ENCODE measurements at places on chromosomes 7 and 10.

GRCh38 chr7:67022511-67022910, 25.9 kb downstream of the TYW1 start:
- no peak for DNase-seq

DNA sequence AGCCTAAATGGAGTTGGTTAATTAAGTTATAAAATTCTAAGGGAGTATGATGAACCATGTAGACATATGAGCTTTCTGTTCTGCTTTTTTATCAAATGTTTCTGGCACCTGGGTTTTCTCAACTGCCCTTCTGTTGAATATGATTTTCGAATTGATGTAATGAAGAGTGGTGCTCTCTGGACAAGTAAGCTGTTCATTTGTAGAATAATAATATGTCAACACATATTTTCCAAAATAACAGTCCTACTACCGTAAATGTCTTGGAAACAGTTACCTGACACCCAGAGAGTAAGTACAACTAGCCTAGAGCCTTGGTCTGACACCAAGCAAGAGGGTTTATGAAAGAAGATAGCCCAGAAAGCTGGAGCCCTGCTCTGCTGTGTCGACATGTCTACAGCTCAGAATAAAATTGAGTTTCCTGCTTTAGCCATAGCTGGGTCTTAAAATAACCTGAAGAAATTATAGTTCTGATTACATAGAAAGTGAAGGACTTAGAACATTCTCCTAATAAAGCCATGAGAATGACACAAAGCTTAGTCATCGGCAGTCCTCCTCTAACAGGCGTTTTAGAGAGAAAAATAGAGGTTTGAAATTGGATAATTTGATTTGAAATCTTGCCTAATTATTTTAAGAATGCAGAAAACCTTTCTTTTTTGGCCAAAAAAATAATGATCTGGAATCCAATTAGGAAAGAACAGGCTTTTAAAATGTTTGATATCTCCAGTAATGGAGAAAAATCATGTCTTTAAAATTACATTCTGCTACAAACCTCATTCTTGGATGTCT, 25.1 kb downstream of the HDAC9 start:
- no peak for DNase-seq

- DNase-seq = no peak
These were observed 21.1 kb upstream of the CFAP46 start for GRCh38 chr10:132963430-132963960.

- DNase-seq = no peak
These were observed 135.7 kb downstream of the SDK1 start for GRCh38 chr7:3436746-3437145.

DNA sequence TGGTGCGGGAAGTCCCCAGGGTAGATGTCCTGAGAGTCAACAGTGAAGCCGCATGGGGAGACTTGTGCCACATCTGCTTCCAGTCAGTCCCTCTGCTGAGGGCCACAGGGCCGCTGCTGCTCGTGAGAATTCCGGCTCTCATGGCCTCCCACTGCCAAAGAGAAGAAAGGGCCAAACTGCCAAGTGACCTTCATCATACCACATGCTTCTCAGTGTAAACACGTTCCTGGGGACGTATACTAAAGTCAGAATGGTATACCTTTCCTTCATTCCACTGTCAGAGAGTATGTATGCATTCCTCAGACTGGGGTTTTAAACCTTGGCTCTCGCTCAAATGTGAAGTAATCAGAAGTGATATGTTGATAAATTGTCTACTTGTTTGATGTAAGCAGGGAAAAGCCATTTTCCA, 52.8 kb upstream of the SEC61G start:
- DNase-seq = no peak

GRCh38 chr10:113735913-113736312, 15.6 kb upstream of the PLEKHS1 start:
- DNase-seq = no peak

DNA sequence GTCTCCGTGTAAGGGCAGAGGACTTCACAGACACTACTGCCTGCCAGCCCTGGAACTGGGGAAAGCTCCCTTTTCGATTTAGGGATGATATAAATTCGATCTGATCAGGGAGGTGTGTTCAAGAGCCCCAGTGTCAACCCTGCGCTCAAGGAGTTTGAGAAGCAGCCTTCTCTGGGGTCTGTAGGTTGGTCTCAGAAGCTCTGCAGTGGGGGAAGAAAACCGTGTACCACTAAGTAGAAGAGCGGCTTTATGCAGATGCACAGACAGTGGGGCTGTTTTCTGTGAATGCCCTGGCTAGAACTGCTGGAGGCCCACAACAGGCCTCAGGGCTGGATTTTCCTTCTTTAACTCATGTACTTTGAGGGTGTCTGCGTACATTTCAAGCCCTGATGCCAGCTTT, 6.3 kb upstream of the TBX20 start:
- DNase-seq = no peak

- no peak for DNase-seq
These were observed 225.8 kb upstream of the CELF2 start for GRCh38 chr10:10791869-10792268.

DNA sequence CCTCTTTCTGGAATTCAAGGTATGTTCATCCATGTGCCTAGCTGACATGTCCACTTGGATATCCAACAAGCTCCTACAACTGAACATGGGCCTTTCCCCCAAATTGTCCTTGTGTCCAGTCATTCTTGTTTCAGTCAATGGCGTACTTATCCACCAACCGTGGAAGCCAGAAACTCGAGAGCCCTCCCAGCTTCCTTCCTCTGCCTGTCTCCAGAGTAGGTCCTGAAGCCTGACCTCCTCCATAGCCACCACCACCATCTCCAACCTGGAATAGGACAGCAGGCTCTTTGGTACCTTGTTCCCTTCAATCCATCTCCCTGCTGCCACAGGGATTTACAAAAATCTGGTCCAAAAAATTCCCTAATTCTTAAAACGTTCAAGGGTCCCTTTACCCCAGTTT, 305.1 kb downstream of the RPS24 start:
- no peak for DNase-seq

- DNase-seq = no peak
These were observed 14.9 kb downstream of the PFKFB3 start for GRCh38 chr10:6217611-6218010.

- DNase-seq = no peak
These were observed 24.0 kb downstream of the SLC25A13 start for GRCh38 chr7:96297876-96298275.

- no peak for DNase-seq
These were observed 1.9 kb downstream of the VGF start for GRCh38 chr7:101163279-101164070.

DNA sequence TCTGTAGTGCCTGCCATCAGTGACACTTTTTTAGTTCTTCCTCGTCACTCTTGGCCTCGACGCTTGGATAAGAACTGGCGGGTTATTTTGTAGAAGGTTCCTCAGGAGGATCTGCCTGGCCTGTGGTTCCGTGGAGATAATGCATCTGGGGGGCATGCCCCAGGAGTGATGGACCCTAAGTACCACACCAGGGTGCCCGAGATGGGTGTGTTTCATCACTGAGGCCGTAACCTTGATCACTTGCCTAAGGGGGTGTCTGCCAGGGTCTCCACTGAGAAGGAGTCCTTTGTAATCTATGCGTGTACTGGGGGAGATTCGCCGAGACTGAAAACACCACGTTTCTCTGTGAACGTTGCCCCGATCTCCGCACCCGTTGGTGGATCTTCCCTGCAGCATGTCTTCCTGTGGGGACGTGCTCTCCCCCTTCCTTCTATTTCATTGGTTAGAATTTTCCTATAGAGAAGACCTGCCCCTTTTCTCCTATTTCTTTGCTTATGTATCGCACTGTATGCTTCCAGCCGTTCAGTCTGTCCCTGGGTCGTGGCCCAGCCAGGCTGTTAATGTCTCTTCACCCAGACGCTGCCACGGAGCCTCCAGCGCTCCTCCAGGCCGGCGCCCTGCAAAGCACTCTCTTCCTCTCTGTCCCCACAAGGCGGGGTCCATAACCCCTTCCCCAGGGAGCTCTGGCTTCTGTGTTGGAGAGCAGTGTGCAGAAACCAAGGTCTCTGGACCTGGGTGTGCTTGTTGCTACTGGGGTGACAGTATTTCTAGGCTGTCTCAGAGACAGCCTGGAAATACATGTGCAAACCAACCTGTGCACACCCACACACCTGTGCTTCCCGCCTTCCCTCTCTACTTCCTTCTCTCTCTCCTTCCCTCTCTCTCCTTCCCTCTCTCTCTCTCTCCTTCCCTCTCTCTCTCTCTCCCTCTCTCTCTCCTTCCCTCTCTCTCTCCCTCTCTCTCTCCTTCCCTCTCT, 14.4 kb upstream of the DPYSL4 start:
- DNase-seq = no peak

DNA sequence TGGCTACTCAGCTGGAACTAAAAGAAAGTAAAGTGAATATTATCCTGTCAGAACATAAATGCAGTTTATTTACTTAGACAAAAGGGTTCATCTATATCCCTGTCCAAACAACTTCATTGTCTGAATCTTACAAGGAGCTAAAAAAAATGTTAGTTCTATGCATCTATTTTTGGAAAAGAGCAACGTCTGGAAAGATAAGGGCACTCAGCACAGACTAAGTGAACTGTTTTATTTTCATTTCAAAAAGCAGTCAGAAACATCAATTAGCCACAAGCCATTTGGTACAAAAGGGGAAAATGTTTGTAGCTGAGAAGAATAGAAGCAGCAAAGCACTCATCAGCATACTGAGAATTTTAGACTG, 245.5 kb downstream of the FOXP2 start:
- DNase-seq = no peak

GRCh38 chr7:129366-130221, 62.8 kb upstream of the FAM20C start:
- DNase-seq = no peak

DNA sequence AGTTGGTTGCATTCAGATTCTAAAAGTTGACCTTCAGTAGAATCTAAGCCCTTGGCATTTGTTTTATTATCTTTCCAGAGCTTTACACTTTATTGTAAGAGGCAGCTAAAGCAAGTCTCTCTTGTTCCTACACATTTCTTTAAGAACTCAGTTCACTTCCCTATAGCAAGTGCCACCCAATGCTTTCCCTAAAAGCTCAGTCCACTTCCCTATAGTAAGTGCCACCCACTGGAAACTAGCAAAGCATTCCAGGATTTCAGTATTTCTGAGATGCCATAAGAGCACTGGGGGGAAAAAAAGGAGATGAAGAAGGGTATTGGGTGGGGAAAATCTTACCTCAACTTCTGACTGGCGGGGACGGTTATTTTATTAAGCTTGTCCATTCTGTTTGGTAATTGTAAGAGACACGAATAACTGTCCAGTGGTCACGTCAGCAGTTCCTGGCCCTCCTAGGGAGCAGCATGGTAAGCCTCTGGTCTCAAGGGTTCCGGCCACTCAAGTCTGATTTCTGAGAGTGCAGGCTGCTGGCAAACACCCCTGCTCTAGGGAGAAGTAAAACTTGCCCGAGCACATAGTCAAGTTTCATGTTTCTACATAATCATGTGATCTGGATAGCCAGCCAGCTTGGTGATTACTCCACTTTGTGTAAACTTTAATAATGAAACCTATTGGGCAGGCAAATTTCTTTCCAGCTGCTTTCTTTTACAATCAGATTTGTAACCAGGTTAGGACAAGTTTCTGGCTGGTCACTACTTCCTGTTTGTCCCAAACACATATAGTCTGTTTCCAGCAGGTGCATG, at the start of gene BLNK:
Gene BLNK (minus strand): TSS at position 554 of the 800 bp plus-strand sequence. CDS start 171 bp downstream, at position 383.
- no peak for DNase-seq

GRCh38 chr10:103204353-103205255, 11.5 kb upstream of the NT5C2 start:
- DNase-seq = no peak

- no peak for DNase-seq
These were observed 8.8 kb downstream of the TSPAN15 start for GRCh38 chr10:69459893-69460575.

DNA sequence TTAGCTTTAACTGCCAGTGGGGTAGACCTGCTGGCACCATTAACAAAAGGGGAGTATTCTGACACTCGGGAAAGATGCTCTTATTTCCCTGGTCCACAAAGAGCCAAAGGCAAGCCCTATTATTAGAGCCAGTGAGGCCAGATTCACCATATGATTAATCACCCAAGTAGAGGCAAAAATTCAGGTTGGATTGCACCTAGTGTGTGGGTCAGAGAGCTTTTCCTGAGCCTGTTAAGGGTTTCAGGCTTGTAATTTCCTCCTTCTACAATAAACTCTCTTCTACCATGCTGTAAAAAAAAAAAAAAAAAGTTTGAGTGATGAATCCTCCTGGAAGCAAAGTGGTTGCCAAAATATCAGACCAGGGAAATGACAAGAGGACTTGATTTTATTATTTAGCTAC, 163.5 kb downstream of the MBL2 start:
- DNase-seq = no peak

DNA sequence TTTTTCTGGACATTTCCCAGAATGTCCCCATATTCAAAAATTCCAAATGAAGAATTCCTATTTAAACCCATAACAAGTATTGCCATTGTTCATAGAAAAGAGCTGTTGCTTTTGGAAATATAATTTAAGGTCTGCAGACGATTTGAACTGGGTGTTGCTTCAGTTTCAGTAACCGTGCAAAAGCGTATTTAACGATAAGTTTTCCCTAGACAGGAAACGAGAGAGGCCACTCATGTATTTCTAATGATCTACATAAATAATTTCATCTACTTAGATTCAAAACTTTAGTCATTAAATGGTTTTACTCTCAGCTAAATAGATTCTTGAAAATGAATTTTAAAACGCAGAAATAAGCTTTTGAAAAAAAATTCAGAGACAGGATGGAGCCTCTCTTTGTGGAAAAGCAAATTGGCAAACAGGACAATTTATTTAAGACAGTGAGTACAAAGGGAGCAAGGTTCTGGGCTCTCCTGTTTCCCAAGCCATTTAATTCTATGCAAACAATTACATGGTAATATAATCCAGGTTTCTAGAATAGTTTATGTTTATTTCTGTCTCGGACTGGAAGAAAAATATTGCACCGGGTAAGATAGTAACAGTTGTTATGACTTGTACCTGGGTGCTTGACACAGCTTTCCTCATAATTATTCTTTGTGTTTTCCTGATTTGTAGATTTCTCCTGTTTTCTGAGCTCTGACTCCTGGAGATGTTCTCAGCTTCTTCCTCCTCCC, 263.0 kb downstream of the BAMBI start:
- DNase-seq = no peak

DNA sequence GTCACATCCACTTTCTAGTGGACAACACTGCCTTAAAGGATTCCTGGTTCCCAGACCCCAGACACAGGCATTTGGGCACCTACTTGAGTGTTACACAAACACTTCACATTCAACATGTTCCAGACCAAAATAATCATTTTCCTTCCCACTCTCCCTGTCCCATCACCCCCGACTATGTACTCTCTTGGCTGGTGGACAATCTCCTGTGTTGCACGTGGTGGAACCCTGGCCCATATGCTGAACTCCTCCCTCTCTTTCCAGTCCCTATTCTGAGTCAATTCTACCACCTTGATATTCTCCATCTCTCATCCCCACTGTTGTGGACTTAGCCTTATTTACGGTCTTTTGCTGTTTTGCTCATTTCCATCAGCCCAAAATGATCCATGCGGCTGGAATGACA, 8.3 kb upstream of the SEPHS1 start:
- no peak for DNase-seq

DNA sequence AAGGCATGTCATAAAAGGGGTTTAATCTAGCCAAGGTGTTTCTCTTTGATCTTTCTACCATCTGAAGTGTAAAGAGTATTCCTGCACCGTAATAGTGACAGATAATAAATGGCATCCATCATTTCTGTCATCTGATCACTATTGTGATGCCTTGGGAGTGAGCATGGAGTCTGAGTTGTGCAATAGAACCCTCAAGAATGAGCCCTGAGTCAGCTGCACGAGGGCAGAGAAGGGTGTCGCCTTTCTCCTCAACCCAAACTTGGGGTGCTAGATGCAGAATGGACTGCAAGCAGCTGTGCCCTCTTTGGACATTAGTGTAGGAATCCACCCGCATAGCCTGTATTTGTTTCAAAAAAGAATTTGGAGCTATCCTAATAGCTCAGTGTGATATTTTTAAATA, 115.2 kb downstream of the ZNF37A start:
- DNase-seq = no peak

GRCh38 chr7:37081436-37081835, 357.1 kb upstream of the AOAH start:
- DNase-seq = no peak
